CD8-positive, alpha-beta memory T cell (primary cell): ENCODE measurements at places on chromosomes 5 and 9.

DNA sequence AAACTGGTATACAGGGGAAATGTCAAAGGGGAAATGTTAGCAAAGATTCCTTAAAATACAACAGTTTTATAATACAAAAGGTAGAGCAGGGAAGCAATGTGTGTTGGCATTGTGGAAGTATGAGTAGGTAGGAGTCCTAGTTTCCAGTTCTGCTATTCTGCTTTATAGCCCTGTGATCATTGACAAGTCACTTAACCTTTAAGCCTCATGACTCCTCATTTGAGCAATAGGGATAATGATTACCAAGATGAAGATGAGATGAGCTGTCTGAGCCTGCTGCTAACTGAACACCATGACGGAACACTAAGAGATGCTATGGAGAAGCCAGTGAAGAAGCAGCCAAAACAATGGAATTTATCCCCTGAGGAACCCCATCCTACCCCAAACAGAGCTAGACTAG is 251.7 kb downstream of the PAPPA start:
- H3K27me3 ChIP-seq: no peaks in the 10 kb centered on the region
- H3K4me1 ChIP-seq: no peaks in the 10 kb centered on the region
- H3K36me3 ChIP-seq: no peaks in the 10 kb centered on the region
- H3K4me3 ChIP-seq: no peak overlapping the region

DNA sequence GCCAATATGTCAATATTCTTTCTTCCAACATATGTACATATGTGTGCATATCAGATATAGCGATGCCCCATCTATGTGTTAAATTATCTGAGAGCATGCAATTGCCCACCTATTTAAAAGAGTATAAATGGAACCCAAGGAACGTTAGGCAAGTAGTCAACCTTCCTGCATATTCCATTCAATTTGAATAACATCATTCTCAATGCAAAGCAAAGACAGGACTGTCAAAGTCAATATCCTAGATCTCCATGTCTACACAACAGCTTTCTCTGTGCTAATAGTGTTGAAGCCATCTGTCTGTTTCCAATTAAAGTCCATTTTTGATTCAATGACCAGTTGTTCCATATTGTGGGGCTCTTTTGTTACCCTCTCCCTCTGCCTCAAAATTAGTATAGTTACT is 85.3 kb upstream of the COX7C start:
- no peak overlapping the region for H3K27ac ChIP-seq
- no peaks in the 10 kb centered on the region for H3K27me3 ChIP-seq
- H3K4me1 ChIP-seq: no peaks in the 10 kb centered on the region
- no peaks in the 10 kb centered on the region for H3K36me3 ChIP-seq
- H3K4me3 ChIP-seq: no peak overlapping the region

DNA sequence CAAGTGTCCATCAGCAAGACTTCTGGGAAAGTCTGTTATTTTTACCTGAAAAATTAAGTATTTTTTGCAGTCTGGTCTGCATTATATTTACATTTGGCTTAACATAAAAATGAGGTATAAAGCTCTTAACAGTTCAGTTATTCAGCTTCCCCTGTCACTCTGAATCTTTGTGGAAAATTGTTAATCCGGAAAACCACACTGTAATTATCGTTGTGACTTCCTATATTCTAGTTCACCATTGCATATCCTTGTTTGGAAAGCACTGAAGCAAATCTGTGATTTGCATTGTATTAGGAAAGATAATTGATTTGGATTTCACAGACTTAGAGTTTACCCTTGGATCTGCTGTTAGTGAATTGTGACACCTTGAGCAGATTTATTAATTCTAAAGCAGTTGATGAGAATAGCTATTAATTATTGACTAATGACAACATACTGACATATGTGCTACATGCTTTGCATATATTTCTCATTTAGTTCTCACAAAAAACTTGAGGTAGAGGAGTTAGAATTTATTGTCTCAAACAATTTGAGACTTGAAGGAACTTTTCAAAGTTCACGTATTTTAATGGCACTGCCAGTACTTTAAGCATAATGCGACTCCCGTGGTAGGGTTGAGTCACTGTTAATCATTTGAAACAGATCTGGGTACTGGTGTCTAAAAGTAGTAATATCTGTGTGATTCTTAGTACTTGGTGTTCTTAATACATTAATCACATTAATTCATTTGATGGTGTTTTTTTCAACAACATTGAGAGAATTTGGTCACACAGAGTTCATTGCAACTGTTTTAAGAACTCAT is 71.8 kb upstream of the LRRC70 start:
- no peaks in the 10 kb centered on the region for H3K27me3 ChIP-seq
- H3K4me3 ChIP-seq: no peak overlapping the region
- no peak for DNase-seq
- no peak overlapping the region for H3K27ac ChIP-seq
- no peaks in the 10 kb centered on the region for H3K36me3 ChIP-seq

GRCh38 chr9:15785584-15785983 is 232.7 kb downstream of the CCDC171 start:
- H3K27ac ChIP-seq: no peak overlapping the region
- H3K36me3 ChIP-seq: no peaks in the 10 kb centered on the region
- H3K27me3 ChIP-seq: no peaks in the 10 kb centered on the region
- DNase-seq: no peak
- H3K4me3 ChIP-seq: no peak overlapping the region

DNA sequence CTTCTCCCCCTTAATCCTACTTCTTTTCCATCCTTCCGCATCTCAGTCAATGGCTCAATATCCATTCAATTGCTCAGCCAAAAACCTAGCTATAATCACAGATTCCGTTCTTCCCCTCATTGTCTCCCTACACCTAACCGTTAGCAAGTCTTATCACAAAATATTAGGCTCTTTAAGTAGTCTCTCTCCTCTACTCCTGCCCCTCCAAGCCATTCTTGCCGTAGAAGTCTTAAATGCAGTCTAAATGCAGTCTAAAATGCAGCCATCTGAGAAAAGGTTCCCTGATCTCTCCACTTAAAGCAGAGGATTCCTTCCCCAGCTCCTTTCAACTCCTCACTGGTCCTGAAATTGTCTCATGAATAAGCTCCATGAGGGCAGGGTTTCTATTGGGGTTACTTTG is 57.8 kb downstream of the ELL2 start:
- no peak overlapping the region for H3K4me3 ChIP-seq
- DNase-seq: no peak
- H3K27ac ChIP-seq: no peak overlapping the region
- H3K36me3 ChIP-seq: no peaks in the 10 kb centered on the region
- no peaks in the 10 kb centered on the region for H3K4me1 ChIP-seq
- no peaks in the 10 kb centered on the region for H3K27me3 ChIP-seq

DNA sequence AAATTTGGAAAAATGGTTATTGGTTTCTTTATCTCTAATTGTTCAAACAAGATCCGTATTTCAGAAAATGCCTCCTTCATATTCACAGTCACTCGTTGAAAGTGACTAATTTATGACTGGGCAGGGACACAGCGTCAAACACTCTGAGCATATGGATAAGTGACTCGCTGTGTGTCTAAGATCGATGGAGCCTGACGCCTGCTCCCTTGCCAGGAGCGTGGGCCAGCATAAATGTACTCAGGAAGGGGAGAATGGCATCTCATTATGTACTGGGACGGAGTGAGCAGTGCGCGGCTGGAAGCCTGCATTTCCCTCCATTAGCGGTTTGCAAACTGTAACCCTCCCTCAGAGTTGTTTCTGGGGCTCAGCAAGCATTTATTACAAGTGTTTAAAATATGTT is 79.8 kb upstream of the CAST start:
- no peaks in the 10 kb centered on the region for H3K4me1 ChIP-seq
- no peak overlapping the region for H3K27ac ChIP-seq
- no peaks in the 10 kb centered on the region for H3K36me3 ChIP-seq
- DNase-seq: no peak

GRCh38 chr5:95350631-95351030 is 40.5 kb upstream of the FAM81B start:
- no peak overlapping the region for H3K4me3 ChIP-seq
- no peak overlapping the region for H3K27ac ChIP-seq
- DNase-seq: no peak
- H3K27me3 ChIP-seq: no peaks in the 10 kb centered on the region
- H3K36me3 ChIP-seq: no peaks in the 10 kb centered on the region
- H3K4me1 ChIP-seq: no peaks in the 10 kb centered on the region

GRCh38 chr5:181133610-181134231 is 2.8 kb upstream of the OR2V1 start:
- no peaks in the 10 kb centered on the region for H3K36me3 ChIP-seq
- no peaks in the 10 kb centered on the region for H3K4me1 ChIP-seq
- H3K27ac ChIP-seq: no peak overlapping the region
- no peak for DNase-seq
- no peak overlapping the region for H3K4me3 ChIP-seq
